Coronary artery (tissue), 2 donors: ENCODE measurements at places on chromosomes 2 and 18.

- no peak for DNase-seq
These were observed 42.0 kb downstream of the TMEM182 start for GRCh38 chr2:102803897-102804217.

DNA sequence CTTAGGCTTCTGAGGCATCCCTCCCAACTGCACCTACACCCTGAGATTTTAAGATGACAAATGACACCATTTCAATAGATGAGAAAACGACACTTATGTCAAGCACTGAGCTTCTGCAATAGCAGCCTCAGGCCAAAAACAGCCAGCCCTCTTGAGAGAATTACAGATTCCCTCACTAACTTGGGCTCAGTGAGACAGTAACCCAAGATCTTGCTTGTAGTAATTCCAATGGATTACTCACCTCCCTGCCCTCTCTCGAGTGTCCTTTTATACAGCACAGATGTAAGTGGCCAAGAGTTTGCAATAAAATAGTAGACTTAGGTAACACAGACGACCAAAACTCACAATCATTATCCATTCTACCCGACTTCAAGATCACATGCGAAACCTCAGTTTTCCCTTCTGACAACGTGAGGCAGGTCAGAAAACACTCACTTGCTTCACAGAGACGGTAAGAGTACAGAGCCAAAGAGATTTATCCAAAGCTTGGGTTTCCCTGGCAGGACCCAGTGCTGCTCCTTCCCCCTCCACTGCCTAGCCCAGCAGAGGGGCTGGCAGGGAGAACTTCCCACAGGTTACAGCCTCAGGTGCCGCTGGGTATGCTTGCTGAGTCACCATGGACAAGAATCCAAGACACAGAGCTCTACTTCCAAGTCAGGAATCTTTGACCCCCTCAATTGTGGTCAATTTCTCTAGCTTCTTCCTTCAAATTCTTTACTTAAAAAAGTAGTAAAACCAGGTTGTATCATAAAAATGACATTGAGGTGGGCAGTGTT is 181.4 kb downstream of the MYO5B start:
- DNase-seq: no peak

- no peak for DNase-seq
These were observed 90.3 kb downstream of the VWA3B start for GRCh38 chr2:98177286-98177685.

DNA sequence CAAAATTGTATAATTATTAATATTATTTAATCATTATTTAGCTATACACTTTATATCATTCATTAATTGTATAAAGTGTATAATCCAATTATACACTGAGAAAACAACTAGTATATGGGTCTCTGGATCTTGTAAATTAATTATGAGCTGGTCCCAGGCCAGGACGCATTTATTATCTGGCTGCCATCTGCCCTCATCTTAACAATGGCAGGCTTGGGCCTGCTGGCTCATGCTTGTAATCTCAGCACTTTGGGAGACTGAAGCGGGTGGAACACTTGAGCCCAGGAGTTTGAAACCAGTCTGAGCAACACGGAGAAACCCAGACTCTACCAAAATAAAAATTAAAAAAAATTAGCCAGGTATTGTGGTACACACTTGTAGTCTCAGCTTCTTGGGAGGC is 502.2 kb upstream of the NRXN1 start:
- DNase-seq: no peak

- no peak for DNase-seq
These were observed 201.9 kb downstream of the CLIP4 start for GRCh38 chr2:29317077-29317517.

GRCh38 chr2:196086517-196087368 is 18.1 kb upstream of the DNAH7 start:
- DNase-seq: no peak

DNA sequence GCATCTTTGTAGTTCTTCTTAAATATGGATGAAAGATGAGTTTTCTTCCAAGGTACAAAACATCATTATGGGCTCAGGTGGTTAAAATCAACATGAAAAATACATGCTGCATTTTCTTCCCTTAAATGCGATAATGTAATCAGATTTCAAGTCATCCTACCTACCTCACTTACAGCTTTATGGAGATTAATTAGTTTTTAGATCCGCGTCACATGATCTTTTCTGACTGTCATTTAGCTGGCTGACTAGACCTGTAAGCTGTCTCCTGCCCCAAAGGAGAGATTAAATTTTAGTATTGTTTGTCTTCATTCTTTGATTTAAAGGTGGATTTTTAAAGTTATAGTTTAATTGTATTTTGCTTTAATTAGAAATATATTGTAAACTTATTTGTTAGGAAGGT is 678.0 kb upstream of the ZEB2 start:
- DNase-seq: no peak
